Esophagus squamous epithelium (tissue), 5 donors: ENCODE measurements at places on chromosomes 11 and 22.

DNA sequence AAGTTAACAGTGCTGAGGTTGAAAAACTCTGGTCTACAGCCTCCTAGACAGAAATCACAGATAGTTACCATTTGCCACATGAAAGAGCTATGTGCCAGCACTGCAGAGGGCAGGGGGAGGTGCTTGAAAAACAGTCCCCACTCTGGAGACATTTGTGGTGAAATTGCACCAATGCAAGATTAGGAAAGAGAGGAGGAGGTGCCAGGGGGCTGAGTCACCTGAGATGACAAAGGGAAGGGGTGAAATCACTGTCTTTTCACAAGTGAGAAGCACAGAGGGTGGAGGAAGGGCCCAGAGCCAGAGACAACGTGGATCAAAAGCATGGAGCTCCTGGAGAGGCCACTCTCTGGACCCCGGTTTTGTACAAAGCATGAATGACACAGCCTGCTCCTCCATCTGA is 196.3 kb downstream of the BUD13 start:
- DNase-seq, result no peak

DNA sequence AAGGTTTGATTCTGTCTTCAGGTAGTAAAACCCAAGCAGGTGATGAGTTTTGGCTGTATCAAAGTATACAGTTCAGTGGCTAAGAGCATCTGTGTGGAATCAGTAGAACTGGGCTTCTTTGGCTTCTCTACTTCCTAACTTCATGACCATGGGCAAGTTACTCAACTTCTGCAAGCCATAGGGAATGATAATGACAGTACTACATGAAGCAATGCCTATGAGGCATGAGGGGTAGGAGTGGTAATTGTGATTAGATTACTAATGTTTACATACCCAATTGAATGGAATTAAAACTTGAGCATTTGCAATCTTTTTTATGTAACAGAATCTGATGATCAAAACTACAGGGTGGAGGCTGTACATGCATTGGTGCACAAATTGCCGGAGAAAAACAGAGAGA is 164.3 kb downstream of the PGR start:
- DNase-seq, result no peak

DNA sequence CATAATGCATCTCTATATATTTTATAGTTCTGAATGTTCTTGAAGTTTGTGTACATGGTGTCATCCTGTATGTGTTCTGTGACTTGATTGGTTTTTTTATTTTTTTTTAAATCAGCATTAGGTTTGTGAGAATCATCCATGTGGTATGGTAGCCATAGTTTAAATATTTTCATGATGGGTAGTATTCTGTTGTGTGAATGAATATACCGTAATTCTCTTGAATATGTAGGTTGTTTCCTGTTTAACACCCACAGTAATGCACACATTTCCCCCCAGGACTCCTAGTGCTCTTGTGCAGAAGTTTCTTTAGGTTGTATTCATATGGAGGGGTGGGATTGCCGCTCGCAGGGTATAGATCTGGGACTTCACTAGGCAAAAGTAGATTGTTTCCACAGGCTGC is 2.0 kb downstream of the PACS1 start:
- no peak for DNase-seq

DNA sequence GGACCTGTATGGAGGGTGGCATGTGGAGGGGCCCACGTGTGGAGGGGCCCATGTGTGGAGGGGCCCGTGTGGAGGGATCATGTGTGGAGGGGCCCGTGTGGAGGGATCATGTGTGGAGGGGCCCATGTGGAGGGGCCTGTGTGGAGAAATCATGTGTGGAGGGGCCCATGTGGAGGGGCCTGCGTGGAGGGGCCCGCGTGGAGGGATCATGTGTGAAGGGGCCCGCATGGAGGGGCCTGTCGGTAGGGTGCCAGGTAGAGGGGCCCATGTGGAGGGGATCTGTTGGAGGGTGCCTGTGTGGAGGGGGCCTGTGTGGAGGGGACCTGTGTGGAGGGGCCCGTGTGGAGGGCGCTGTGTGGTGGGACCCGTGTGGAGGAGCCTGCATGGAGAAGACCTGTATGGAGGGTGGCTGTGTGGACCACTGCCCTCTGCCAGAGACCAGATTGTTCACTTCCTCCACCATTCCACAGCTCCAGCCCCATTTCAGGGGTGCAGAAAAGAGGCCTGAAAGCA is 47.0 kb downstream of the IGLL5 start:
- DNase-seq, result no peak

DNA sequence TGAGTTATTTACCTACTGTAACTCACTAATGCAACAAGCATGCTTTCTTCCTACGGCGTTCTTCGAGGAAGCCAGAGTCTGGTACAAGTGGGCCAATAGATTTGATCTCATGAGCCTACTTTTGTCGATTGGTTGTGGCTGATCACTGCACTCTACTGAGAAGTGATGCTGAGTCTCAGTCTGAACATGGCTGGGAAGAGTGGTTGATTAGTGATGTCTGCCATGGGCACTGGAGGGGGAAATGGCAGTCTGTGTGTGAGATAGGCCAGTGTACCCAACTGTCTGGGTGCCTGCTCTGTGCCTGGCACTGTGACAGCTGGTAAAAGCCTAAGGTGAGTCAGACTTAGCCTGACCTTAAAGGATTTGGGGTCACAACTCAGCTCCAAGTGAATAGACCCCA is 28.3 kb downstream of the MYO18B start:
- no peak for DNase-seq

GRCh38 chr11:72758304-72758689 is 6.1 kb upstream of the ARAP1 start:
- DNase-seq, result no peak

DNA sequence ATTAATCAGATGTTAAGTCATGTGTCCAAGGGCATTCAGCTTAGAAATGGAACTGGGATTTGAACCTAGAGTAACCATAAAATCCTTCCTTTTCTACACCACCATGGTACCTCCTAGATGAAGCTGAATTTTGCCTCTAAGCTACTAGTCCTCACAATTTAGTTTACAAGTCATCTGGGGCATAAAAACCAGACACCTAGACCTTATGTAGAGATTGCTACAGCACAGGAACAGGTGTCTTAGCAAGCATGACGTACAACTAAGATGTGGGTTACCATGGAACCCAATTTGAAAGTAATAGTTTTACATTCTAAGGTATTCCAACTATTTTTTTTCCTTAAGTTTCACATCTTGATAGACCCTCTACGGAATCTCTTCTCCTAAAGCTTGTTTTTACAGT is 9.2 kb downstream of the TMEM216 start:
- no peak for DNase-seq

DNA sequence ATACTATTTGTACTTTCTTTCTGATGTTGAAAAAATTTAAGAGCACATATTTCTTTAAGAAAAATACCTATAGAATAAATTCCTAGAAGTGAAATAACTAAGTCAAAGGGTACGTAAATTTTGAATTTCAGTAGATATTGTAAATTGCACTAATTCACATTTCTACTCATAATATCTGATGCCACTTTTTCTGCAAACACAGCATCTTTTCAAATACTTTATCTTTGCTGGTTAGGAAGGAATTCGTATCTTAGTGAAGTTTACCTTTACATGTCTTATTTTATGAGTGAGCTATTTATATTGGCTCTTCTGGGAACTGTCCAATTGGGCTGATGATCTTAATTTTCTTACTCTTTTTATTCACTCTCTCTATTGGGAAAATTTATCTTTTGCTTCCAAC is 148.2 kb downstream of the DDX10 start:
- DNase-seq, result no peak

- no peak for DNase-seq
Measured at GRCh38 chr11:119505861-119506260, 82.9 kb upstream of the THY1 start.

DNA sequence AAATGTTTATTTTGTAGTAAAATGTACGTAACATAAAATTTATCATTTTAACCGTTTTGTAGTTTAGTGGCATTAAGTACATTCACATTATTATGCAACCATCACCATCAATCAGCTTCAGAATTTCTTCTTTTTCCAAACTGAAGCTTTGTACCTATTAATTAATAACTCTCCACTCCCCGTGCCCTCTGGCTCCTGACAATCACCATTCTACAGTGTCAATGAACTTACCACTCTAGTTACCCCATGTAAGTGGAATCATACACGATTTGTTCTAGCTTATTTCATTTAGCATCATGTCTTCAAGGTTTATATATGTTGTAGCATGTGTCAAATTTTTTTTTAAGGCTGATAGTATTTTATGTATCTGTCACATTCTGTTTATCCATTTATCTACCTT is 9.7 kb downstream of the TBCEL start:
- no peak for DNase-seq

GRCh38 chr22:39839917-39840510 is 53.5 kb downstream of the ENTHD1 start:
- DNase-seq, result no peak

GRCh38 chr11:13859892-13860291 is 102.6 kb upstream of the SPON1 start:
- DNase-seq, result no peak

GRCh38 chr11:34643311-34643710 is 22.4 kb downstream of the EHF start:
- no peak for DNase-seq

GRCh38 chr11:2846056-2846455 is 39.5 kb downstream of the CDKN1C start:
- DNase-seq, result no peak

DNA sequence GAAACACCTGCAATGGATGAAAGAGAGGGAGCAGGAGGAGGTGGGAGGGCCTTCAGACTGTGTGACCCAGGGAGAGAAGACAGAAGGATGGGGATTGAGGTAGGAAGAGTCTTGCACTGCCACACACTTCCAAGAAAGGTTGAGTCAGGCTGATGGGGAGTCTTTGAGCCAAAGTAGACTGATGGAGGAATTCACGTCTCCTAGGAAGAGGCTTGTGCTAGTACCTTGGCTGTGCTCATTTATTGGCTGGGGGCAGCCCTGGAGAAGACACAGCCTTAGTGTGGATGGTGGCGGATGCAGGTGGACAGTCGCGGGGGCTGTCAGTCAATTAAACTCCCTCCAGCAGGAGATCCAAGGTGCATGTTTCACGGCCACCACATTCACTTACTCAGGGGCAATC is 16.2 kb upstream of the ACCSL start:
- DNase-seq, result no peak

- no peak for DNase-seq
Measured at GRCh38 chr11:108912581-108912980, 247.7 kb downstream of the DDX10 start.

- no peak for DNase-seq
Measured at GRCh38 chr11:37747121-37747520, 1149.1 kb upstream of the RAG2 start.

GRCh38 chr11:48248902-48249301 is 4.0 kb downstream of the OR4X2 start:
- no peak for DNase-seq

GRCh38 chr22:46315976-46316375 is 19.3 kb downstream of the GTSE1 start:
- DNase-seq, result no peak

DNA sequence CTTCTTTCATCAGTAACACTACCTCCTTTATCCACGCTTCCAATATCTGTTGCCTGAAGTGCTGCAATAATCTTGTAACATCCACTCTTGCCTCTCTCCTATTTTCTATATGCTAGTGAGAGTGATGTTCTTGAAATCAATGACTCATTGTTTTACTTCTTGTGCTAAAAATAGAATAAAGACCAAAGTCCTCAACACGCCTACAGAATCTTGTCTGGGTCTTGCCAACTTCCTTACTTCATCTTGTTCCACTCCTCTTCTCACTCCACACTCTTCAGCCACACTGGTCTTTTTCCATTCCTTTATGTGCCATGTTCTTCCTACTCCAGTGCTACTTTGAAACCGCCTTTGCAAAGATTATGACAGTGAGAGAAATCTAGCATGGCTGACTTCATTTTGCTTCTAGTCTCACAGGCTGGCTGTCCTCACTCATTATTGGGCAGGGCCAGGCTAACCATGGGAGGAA is 136.4 kb downstream of the CCDC81 start:
- no peak for DNase-seq

DNA sequence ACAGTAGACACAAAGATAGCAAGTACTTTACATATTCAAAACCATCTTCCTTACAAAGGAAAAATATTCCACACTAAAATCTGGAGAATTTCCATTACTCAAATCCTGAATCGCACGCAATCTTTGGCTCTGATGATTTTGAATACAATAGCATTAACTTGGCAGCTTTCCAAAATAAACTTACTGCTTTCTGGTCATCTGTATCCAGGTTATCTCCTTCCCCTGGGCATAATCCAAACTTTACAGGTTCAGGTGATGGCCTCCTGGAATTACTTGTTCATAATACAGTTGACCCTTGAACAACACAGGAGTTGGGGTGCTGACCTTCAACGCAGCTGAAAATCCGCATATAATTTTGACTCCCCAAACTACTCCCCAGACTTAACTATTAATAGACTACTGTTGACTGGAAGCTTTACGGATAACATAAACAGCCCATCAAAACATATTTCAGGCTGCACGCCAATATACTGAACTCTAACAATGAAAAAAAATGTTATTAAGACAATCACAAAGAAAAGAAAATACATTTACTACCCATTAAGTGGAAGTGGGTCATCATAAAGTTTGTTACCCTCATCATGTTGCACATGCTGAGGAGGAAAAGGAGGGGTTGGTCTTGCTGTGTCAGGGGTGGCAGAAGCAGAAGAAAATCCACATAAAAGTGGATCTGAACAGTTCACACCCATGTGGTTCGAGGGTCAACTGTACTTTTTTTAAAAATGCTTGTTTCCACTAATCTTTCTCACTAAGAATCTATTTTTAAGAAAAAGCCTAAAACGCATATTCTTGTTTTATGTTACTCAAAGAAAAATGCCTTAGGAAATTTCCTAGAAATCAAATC is 6.5 kb downstream of the MTMR2 start:
- DNase-seq, result no peak

DNA sequence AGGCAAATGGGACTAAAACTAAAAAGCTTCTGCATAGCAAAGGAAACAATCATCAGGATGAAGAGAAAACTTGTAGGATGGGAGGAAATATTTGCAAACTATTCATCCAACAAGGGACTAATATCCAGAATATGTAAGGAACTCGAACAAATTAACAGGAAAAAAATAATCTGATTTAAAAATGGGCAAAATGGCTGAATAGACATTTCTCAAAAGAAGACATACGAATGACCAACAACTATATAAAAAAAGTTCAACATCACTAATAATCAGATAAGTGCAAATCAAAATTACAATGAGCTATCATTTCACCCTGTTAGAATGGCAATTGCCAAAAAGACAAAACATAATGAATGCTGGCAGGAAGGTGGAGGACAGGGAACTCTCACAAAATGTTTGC is 12.0 kb downstream of the OR52E1 start:
- no peak for DNase-seq

GRCh38 chr11:132895340-132895739 is 637.0 kb downstream of the OPCML start:
- DNase-seq, result no peak

- DNase-seq, result peak; percentile 44
Measured at GRCh38 chr22:41382098-41382578, 396 bp downstream of the TEF start.
